CD4-positive, alpha-beta T cell treated with Interleukin-15 for 1 hour (primary cell): ENCODE measurements at places on chromosomes 6 and 20.
A peak's percentile ranks its signal among the peaks of the same experiment; 100 is the strongest.

GRCh38 chr6:105091140-105091829 lies 88.5 kb downstream of the POPDC3 start:
- no peak for DNase-seq

DNA sequence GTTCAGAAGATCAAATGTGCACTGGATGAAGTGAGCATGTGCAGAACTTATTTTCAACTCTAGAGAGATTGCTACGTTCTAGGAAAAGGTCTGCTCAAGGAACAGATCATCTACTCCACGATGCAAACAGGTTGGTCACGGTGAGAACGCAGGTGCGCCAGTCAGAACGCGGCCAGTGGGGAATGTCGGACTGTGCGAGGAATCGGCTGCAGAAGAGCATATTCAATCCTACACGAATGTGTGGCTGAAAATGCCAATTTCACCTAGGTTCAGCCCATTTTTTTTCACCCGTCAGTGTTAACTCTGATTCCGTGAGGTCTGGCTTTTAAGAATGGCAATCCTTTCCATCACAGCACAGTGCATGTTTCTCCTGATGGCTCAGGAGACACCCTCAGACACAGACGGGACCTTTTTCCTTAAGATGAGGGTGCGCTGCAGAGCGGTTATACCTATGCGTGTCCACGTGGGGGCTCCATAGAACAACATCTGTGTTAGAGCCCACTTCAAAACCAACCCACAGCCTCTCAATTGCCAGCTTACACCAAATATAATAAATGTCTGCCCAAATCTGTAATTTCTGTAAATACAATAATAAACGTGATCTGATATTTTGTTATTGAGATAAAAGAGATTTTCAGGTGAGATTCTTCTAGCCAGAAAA lies 250.4 kb downstream of the FOXA2 start:
- DNase-seq = peak; percentile 25

GRCh38 chr6:73694711-73695411 lies 1.1 kb upstream of the CD109 start:
- DNase-seq = no peak

DNA sequence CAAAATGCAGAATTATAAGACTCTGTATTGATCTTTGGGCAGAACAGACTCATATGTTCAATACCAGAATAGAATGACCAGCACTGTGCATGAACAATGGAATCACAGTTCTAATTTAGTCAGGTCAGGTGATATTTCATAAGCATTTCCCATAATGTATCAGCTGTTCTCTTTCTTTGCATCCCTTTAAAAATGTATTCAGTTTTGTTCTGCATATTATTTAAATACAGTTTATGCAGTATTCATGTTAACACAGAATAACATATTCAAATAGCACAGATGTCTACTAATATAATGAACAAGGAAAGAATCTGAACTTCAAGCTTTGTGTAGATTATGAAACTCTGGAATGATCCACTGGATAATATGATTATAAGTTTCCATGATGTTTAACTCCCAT lies 128.5 kb downstream of the LAMP5 start:
- DNase-seq = no peak

GRCh38 chr6:35566794-35567193 lies 54.1 kb upstream of the TULP1 start:
- DNase-seq = no peak

DNA sequence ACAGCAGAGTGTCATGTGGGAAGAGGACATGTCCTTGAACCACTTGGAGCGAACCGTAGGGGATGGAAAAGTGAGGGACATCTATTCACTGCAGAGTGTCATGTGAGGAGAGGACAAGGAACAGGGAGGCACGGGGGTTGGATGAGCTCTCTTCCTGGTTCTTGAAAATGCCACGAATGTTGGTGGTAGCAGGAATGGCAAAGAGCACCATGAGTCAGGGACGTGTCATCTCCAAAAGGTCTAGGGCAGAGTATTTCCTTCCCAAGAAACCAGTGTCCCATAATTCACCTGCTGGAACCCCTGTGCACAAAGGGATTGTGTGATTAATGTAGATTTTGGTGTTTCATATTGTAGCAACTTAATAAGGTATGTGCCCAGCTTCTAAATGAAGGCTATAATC lies 136.8 kb downstream of the BFSP1 start:
- no peak for DNase-seq

- DNase-seq = no peak
Measured at GRCh38 chr6:109523478-109523877, 40.5 kb upstream of the ZBTB24 start.

- no peak for DNase-seq
Measured at GRCh38 chr6:118197539-118197938, 290.5 kb downstream of the SLC35F1 start.

DNA sequence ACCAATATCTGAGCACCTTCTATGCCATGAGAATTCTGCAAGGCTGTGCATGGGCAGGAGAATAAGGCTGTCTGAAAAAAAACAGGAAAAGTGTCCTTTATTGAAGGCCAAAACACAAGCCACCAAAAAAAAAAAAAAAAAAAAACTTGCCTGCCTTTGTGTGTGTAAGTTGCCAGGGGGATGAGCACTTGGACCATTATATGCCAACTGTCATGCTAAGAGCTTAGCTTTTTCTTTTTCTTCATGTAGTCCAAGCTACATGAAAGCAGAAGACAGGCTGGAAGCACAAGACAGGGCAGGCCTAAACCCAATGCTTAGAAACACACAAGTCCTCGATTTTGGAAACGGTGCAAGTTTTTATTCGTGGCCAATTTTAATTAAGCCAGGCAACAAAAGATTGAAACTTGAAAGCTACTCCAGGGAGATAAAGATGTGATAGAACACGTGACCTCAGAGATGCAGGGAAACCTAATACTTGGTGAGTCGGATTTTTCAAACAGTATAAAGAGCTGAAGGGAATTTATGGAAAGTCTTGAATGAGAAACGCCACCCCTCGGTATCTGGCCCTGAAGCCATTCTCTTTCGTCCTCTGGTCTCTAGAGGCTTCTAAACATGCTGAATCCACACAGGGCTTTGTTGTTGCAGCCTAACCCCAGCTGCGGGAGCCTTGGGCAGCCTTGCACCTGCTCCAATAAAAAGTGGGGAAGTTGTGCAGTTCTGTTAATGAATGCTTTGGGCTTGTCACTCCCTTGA lies 8.6 kb downstream of the BMP7 start:
- no peak for DNase-seq

- DNase-seq = no peak
Measured at GRCh38 chr20:63173552-63174191, 42.3 kb downstream of the YTHDF1 start.

- DNase-seq = no peak
Measured at GRCh38 chr6:128078276-128078675, 177.4 kb upstream of the THEMIS start.

- no peak for DNase-seq
Measured at GRCh38 chr20:6993011-6993410, 225.5 kb downstream of the BMP2 start.

GRCh38 chr6:109472132-109472995 lies 10.7 kb downstream of the ZBTB24 start:
- DNase-seq = no peak

DNA sequence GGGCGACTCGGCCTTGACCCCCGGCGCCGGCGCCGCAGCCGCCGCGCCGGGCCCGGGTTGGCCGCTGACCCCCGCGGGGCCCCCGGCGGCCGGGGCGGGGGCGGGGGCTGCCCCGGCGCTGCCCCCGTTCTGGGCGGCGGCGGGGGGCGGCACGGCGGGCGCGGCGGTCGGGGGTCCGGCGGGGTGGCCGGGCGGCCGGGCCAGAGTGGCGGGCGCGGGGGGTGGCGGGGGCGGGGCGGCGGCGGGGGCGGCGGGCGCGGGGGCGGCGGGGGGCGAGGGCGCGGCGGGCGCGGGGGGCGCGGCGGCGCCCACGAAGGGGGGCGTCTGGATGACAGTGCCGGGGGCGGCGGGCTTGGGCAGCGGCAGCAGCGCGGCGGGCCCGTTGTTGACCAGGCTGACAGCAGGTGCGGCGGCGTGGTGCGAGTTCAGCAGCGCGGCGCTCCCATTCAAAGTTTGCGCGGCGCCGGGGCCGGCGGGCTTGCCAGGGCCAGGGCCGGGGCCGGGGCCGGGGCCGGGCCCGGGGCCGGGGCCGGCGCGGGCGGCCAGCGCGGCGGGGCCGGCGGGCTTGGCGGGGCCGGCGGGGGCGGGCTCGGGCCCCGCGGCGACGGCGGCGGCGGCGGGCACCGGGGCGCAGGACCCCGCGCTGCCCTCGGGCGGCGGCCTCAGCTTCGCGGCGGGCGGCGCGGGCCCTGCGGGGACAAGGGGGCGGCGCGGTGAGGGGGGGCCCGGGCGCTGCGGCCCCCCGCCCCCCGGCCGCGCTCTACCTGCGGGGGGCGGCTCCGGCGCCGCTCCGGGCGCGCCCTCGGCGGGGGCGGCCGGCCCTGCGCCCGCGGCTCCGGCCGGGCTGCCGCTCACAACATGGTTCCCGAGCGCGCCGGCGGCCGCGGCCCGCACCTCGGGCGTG lies 659 bp downstream of the TAF4 start:
- no peak for DNase-seq
